Stimulated activated CD8-positive, alpha-beta memory T cell treated with anti-CD3 and anti-CD28 coated beads, Interleukin-4, amount 100 ng/mL, for 1 hour (primary cell): ENCODE measurements at places on chromosomes 3 and 15.

GRCh38 chr15:40879609-40880008, 5.6 kb upstream of the RHOV start:
- no peak for DNase-seq

DNA sequence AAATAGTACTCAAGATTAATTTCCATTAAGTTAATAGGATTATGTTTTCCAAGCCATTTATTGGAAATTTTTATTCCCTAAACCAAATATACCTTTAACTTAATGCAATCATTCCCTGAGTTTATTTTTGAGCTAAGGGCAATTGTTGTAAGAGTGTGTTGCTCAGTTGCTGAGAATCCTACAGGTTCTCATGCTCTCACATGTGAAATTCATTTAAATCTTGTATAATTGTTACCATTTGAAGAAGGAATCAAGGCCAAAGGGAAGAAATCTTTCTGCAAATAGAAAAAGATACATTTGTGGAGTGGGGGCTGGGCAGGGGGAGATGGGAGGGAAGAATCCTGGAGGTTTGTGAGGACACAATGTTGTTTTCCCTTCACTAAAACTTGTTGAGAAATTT, 202.7 kb upstream of the STRIT1 start:
- no peak for DNase-seq

GRCh38 chr3:173865900-173866498, 468.5 kb downstream of the NLGN1 start:
- DNase-seq: no peak

DNA sequence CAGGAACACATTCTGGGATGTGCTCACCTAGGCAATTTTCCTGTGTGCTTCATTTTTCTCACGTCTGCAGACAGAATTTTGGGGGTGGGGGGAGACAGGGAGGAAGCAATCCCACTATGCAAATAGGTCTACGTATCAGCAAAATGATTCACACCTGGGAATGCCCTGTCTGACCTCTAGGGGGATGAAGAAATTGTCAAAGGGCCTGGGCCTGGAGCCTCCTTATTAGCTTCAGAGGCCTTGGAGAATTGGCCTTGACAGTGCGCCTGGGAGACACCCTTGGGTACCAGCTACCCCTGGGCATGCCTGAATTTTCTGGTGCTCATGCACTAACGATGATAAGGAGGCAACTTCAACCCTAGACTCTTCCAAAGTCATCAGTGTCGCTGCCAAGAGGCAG, 207.5 kb downstream of the CADPS start:
- no peak for DNase-seq

DNA sequence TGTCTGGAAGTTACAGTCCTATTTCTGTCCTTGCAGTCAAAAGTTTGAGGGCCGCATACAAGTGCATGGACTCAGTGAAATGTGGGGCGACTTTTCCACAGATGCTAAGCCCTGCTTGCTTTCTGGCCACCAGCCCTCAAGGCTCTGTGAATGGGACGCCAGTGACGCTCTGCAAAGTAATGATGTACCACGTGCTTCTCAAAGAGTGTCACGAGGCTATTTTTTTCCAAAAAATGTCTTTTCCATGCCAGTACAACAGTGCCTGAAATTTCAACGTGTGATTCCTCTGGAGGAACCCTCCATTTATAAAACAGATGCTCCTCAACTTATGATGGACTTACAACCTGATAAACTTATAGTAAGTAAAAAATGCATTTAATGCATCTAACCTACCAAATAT, 281.8 kb upstream of the CRBN start:
- no peak for DNase-seq

- DNase-seq: no peak
Observed at GRCh38 chr15:101579631-101580163, 72.5 kb downstream of the TM2D3 start.

- no peak for DNase-seq
Observed at GRCh38 chr15:77014132-77015081, 19.5 kb downstream of the PSTPIP1 start.

DNA sequence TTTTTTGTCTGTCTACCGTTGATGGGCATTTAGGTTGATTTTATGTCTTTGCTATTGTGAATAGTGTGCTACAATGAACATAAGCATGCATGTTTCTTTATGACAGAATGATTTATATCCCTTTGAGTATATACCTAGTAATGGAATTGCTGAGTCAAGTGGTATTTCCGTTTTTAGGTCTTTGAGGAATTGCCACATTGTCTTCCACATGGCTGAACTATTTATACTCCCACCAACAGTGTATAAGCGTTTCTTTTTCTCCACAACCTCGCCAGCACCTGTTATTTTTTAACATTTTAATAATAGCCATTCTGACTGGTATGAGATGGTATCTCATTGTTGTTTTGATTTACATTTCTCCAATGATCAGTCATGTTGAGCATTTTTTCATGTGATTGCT, 89.6 kb upstream of the GALNT15 start:
- DNase-seq: no peak

DNA sequence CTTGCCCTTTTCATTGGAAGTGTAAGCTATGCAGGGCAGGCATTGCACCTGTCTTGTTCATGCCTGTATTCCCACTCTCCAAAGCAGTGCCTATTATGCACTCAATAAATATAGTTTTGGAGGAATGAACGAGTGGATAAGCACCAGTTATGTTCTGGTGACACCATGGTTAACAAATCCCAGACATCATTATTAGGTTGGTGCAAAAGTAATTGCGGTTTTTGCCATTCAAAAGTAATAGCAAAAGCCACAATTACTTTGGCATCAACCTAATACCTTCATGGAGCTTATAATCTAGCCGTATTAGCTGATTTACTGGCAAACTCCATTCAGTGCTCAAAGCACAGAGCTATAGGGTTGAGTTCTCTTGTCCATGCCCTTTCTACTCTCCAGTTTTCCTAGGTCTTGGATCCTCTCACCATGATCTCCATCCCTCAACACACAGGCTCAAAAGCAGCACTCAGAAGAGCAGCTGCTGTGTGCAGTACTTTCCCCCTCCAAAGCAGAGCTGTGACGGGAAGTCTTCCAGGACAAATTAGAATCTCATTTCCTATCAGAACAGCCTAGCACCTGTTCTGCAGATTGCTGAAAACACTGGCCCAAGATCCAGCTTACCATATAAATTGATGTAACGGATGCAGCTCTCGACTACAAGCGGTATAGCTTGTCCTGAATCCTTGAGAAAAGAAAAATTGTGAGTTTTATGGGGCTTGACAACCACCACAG, 63.2 kb upstream of the RAD18 start:
- DNase-seq: no peak

DNA sequence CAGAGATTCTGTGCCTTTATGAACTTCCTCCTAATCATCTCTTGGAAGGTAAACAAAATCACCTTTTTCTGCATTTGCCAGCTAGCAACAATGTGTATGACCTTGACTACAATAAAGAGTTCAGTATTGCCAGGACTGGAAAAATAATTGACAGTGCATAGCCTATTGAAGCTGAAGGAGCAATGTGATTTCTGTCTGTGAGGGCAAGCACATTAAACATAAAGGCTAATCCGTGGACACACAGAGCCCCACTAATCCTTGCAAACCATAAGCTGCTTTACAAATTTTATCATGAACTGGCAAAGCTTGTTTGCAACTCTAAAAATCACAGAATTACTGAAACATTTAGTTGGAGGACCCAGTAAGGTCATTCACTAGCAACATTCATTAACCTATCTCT, 563.8 kb downstream of the PYDC2 start:
- DNase-seq: no peak

DNA sequence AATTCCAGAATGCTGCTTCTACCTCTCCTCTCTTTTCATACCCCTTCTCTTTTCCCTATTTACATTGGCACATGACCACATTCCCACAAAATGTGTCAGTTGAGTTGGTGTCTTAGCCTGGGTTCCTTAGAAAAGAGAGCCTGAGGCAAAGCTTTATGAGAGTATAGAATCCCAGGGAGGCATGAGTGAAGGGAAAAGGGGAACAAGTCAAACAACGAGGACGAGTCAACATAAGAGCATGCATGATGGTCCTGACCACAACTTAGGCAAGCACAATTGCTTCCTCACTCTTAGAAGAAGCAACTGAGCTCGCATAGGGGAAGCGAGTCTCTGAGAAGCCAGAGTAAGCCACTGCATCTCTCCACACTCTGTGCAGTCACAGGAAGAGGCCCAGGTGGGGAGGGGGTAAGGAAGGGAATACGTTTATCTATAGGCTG, 15.4 kb upstream of the ZNF774 start:
- no peak for DNase-seq
